Cardiac muscle cell (in vitro differentiated cells and primary cell): ENCODE measurements at places on chromosomes 2 and 18. TPM values are rescaled to one million over a fixed set of nuclear protein-coding genes. Genes with fewer than 3 reads are reported as not detected.

DNA sequence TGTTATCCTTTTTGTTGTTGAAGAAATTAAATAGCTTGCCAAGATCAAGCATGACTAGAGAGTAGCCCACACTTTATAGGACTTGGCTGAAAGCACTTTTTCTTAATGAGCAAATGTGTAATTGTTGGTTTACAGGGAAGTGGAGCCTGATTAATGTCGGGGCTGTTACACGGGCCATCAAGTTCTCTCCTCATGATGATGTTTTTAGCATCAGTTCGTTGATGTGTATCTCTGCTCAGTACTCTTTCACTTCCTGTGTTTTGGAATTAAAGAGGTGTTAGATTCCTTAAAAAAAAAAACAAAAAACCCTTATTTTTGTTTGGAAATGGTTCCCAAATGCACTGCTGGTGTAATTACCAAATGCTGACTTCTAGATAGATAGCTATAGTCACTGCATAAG lies 114.2 kb downstream of the PTPRM start:
- no peak overlapping the region for H3K4me3 ChIP-seq
- H3K27ac ChIP-seq, result no peak overlapping the region
- no peaks in the 10 kb centered on the region for H3K36me3 ChIP-seq
- H3K27me3 ChIP-seq, result no peaks in the 10 kb centered on the region
- H3K4me1 ChIP-seq, result peaks cover 22% of the 10 kb centered on the region

- no peaks in the 10 kb centered on the region for H3K36me3 ChIP-seq
- no peak overlapping the region for H3K4me3 ChIP-seq
- no peak for DNase-seq
- no peaks in the 10 kb centered on the region for H3K4me1 ChIP-seq
- no peaks in the 10 kb centered on the region for H3K27me3 ChIP-seq
- no peak overlapping the region for H3K27ac ChIP-seq
These were observed 73.2 kb downstream of the TGFA start for GRCh38 chr2:70480468-70480867.

DNA sequence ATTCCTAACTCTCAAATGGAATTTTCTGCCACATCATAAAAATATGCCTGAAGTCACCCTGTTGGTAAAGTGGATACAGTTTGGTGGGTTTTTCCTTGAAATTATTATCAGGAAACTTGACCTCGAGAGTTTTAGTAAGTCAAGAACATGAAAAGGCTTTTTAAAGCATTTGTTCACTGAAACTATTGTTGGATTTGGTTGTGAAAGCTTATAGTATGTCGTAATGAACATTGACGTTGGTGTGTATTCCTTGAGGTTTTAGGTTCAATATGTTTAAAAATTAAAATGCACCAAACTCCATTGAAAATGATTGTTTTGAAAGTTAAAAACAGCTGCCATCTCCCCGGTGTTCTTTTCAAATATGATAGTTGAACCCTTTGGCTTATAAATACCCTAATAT lies 30.8 kb downstream of the AOX1 start:
- H3K4me1 ChIP-seq, result no peaks in the 10 kb centered on the region
- no peak overlapping the region for H3K27ac ChIP-seq
- no peaks in the 10 kb centered on the region for H3K36me3 ChIP-seq
- no peak overlapping the region for H3K4me3 ChIP-seq

GRCh38 chr2:121650315-121650930 lies 1.2 kb upstream of the CLASP1 start:
- H3K4me3 ChIP-seq, result peak overlapping the region; percentile 86
- peak overlapping the region; percentile 95 for H3K27ac ChIP-seq
- peaks cover 17% of the 10 kb centered on the region for H3K4me1 ChIP-seq
- peak; percentile 11 for DNase-seq
- no peaks in the 10 kb centered on the region for H3K27me3 ChIP-seq
- H3K36me3 ChIP-seq, result no peaks in the 10 kb centered on the region

The TCF4 gene
- 51.4 and 59.2 TPM in 2 replicates for total RNA-seq
